ENCODE measurements at places on chromosomes 6 and 20. TPM values are rescaled to one million over a fixed set of nuclear protein-coding genes. Genes with fewer than 3 reads are reported as not detected.
A peak's percentile ranks its signal among the peaks of the same experiment; 100 is the strongest.

PRL gene
- total RNA-seq = not detected

GRCh38 chr6:89750338-89750737, 69.3 kb downstream of the MDN1 start:
- no peaks in the 10 kb centered on the region for H3K27me3 ChIP-seq
- H3K4me1 ChIP-seq = no peaks in the 10 kb centered on the region
- no peak overlapping the region for H3K4me3 ChIP-seq
- DNase-seq = no peak
- no peak overlapping the region for H3K27ac ChIP-seq

- peaks cover 20% of the 10 kb centered on the region for H3K27me3 ChIP-seq
- no peaks in the 10 kb centered on the region for H3K36me3 ChIP-seq
- no peaks in the 10 kb centered on the region for H3K4me1 ChIP-seq
- H3K4me3 ChIP-seq = no peak overlapping the region
Measured at GRCh38 chr20:46893877-46894578, 615 bp upstream of the EYA2 start.

GRCh38 chr20:46056970-46057855, 28.2 kb downstream of the SLC12A5 start:
- peaks cover 39% of the 10 kb centered on the region for H3K27me3 ChIP-seq
- DNase-seq = no peak
- H3K36me3 ChIP-seq = peaks cover 15% of the 10 kb centered on the region
- peaks cover 2% of the 10 kb centered on the region for H3K4me1 ChIP-seq
- no peak overlapping the region for H3K4me3 ChIP-seq

LY6G6F gene
- total RNA-seq = not detected

DNA sequence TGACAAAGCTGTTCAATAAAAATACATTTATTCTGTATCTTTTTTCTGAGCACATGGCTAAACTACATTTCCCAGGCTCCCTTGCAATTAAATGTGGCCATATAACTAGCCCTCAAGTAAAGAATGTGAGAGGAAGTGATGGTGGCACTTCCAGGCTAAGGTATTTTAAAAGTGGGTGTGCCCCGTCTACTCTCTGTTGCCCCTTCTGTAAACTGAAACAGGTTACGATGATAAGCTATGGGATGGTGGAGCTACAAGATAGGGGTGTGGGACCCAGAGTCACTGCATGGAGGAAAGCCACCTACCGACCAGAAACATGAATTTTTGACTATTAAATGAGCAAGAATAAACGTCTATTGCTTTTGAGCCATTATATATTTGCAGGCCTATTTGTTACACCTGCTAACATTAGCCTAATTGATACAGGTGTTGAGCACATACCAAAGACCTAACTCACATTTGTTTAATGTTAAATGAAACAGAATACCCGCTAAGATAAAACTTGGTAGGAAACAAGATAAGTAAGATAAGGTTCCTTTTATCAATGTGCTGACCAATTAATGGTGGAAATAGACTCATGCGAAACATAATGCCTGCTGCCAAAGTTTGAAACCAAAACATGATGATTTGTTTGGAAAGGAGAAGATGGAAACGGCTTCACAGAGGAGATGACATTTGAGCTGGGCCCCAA, 3.1 kb downstream of the FYN start:
- no peaks in the 10 kb centered on the region for H3K27me3 ChIP-seq
- peaks cover 56% of the 10 kb centered on the region for H3K4me1 ChIP-seq
- peak overlapping the region; percentile 80 for H3K27ac ChIP-seq
- no peaks in the 10 kb centered on the region for H3K36me3 ChIP-seq

DNA sequence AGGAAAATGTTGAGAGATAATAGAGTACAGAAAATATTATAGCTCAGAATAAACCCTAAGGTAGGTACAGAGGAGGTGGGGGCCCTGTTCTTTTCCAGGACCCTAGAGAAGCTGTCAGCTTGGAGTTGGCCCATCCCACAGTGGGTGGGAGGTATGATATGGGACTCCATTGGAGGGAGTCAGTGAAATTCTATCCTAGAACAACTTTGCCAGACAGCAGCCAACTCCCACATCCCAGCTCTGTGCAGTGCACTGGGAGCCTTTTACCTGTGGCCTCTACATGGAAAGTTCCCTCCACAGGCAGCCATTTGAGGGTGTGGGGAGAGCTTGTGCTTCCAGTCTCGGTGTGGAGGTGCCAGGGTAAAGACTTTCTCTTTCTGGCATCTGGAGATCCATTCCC, 36.8 kb upstream of the CLIC5 start:
- no peaks in the 10 kb centered on the region for H3K4me1 ChIP-seq
- no peak for DNase-seq
- no peak overlapping the region for H3K27ac ChIP-seq
- no peaks in the 10 kb centered on the region for H3K27me3 ChIP-seq
- no peaks in the 10 kb centered on the region for H3K36me3 ChIP-seq

TINAG gene
- total RNA-seq = not detected

TBP gene
- total RNA-seq = 26.1 TPM

DNA sequence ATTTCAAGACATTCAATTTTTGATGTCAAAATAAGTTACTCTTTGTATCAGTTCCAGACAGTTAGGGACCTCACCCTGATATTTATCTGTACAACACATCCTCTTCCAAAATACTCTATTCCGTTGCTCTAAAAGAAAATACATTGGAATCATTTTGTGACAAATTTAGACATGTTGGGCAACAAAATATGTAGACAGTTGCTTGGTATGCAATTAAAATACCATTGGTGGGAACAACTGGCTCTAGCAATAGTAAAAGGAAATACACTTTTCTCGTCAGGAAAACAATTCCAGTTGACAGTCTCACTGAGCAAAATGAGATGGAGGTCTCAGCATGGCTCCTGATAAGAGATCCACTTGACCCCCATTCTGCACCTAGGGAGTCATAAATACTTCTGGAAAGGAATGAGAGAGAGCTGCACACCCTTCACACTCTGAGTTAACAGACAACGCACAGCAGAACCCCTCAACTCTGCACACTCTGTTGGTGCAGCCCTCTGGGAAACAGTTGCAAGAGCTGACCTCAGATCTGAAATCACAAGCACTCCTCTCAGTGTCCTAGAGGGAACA, 171.3 kb upstream of the NT5E start:
- H3K4me1 ChIP-seq = no peaks in the 10 kb centered on the region
- H3K27ac ChIP-seq = no peak overlapping the region
- H3K36me3 ChIP-seq = no peaks in the 10 kb centered on the region

BPIFB2 gene
- 0.22 TPM for total RNA-seq

DNA sequence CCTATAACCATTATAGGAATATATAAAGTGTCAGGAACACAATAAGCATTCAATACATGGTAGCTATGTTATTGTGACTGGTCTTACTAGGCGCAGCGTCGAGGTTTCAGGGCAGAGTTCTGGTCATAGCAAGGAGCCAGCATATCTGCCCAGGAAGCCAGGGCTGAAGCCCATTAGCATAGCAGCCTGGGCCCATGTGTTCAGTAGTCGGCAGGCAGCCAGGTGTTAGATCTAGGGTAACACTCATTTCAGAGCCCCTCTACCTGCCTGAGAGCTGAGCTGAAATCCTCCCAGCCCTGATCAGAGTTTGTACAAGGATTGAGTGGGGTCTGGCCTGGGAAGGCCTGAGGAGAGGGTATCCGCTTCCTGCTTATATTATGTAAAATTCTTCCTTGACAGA, 32.1 kb downstream of the C20orf173 start:
- H3K4me3 ChIP-seq = no peak overlapping the region
- peaks cover 17% of the 10 kb centered on the region for H3K4me1 ChIP-seq
- peaks cover 22% of the 10 kb centered on the region for H3K36me3 ChIP-seq
- no peak for DNase-seq

DNA sequence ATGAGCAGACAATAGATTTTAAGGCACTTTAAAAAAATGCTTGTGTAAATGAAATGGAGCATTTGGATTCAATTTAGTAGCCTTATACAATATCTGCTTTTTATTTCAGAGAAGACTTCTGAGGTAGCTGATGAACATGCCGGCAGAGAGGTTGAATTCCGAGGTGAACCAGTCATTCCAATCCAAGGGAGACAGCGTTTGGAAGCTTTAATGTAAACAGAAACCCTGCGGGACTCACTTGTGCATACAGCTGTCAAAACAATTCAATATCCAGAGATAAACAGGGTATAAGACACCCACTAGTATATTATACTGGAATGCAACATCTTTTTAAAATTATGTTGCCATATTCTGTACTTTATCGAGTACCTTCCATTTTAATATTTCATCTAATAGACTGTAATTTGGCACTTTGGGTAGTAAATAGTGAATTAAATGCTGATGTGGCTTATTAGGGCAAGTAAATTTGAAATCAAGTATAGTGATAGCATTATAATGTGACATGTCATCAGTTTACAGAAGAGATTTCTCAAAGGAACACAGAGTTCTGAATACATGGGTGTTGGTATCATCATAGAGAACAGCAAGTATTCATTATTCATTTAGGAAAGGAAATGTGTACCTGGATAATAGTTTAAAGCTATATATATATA, 347.7 kb downstream of the PRKN start:
- H3K36me3 ChIP-seq = no peaks in the 10 kb centered on the region
- no peak overlapping the region for H3K4me3 ChIP-seq
- no peaks in the 10 kb centered on the region for H3K4me1 ChIP-seq

IL20RA gene
- 0.07 TPM for total RNA-seq

TSPO2 gene
- not detected for total RNA-seq

NFS1 gene
- total RNA-seq = 33.5 TPM

- H3K27me3 ChIP-seq = no peaks in the 10 kb centered on the region
- H3K4me1 ChIP-seq = no peaks in the 10 kb centered on the region
- no peak overlapping the region for H3K27ac ChIP-seq
- H3K36me3 ChIP-seq = no peaks in the 10 kb centered on the region
- H3K4me3 ChIP-seq = no peak overlapping the region
Measured at GRCh38 chr6:13550656-13551055, 23.7 kb upstream of the SIRT5 start.

DNA sequence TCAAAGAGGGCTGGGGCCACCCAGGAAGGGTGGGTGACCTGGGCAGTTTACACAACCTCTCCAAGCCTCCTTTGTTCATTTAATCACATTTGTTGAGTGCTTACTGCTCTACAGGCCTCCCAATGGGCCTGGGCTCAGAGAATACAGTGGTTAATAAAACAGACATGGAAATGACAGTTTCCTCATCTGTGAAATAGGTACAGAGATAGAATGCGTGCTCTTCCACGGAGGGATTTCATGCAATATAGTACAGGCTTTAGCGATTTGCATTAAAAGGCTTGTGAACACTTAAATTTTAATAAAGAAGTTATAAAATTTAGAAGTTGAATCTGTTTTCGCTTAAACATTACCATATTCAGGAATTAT, 802 bp upstream of the FERMT1 start:
- no peak for DNase-seq
- no peak overlapping the region for H3K27ac ChIP-seq
- no peaks in the 10 kb centered on the region for H3K4me1 ChIP-seq
- peaks cover 24% of the 10 kb centered on the region for H3K27me3 ChIP-seq

GNMT gene
- total RNA-seq = 1.2 TPM

DNA sequence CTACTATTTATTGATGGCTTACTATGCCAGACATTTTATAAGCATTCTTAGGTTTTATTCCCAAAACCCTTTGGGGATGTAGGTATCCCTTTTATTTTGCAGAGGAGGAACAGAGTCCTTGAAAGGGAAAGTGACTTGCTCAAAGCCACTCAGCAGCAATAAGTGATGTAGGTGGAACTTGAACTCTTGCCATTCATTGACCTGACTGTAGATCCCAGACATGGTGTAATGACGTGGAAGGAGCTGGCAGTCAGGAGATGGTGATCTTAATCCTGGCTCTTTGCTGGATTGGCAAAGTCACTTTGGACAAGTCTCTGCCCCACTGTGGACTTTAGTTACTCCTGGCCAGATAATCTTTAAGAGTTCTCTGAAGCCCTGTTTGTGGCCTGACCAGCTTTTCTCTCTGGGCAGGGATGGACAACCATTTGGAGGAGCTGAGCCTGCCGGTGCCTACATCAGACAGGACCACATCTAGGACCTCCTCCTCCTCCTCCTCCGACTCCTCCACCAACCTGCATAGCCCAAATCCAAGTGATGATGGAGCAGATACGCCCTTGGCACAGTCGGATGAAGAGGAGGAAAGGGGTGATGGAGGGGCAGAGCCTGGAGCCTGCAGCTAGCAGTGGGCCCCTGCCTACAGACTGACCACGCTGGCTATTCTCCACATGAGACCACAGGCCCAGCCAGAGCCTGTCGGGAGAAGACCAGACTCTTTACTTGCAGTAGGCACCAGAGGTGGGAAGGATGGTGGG, 1.6 kb downstream of the DBNDD2 start:
- H3K27me3 ChIP-seq = no peaks in the 10 kb centered on the region
- peaks cover 10% of the 10 kb centered on the region for H3K4me1 ChIP-seq
- H3K27ac ChIP-seq = no peak overlapping the region
- H3K36me3 ChIP-seq = peaks cover 5% of the 10 kb centered on the region
- H3K4me3 ChIP-seq = no peak overlapping the region

HELZ2 gene
- 31.6 TPM for total RNA-seq
